CD4-positive, alpha-beta T cell treated with Interferon alpha-2 for 1 hour (primary cell): ENCODE measurements at places on chromosomes 1 and 21.

- DNase-seq: no peak
These were observed 101.9 kb downstream of the PLPP3 start for GRCh38 chr1:56477164-56478111.

- DNase-seq: no peak
These were observed 115.7 kb upstream of the UBE2U start for GRCh38 chr1:64087768-64088167.

DNA sequence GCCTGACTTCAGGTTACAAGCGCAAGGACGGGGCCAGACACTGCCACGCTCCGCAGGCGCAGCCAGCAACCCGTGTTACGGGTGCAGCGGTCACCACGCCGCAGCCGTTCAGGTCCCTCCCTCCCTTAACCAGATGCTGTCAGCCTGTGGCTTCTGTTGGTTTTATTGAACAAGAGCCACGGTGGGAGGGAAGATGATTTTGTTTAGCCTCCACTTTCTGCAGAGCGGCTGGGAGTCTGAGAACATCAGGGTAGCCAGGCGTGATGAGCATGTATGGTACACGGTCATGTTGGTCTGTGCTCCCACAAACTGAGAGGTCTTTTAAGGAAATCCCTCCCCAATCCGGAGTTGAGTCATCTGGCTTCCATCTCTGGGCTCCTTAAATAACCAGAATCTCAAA is 18.5 kb upstream of the ADARB1 start:
- no peak for DNase-seq

- no peak for DNase-seq
These were observed 1.5 kb downstream of the LSS start for GRCh38 chr21:46226920-46227599.

DNA sequence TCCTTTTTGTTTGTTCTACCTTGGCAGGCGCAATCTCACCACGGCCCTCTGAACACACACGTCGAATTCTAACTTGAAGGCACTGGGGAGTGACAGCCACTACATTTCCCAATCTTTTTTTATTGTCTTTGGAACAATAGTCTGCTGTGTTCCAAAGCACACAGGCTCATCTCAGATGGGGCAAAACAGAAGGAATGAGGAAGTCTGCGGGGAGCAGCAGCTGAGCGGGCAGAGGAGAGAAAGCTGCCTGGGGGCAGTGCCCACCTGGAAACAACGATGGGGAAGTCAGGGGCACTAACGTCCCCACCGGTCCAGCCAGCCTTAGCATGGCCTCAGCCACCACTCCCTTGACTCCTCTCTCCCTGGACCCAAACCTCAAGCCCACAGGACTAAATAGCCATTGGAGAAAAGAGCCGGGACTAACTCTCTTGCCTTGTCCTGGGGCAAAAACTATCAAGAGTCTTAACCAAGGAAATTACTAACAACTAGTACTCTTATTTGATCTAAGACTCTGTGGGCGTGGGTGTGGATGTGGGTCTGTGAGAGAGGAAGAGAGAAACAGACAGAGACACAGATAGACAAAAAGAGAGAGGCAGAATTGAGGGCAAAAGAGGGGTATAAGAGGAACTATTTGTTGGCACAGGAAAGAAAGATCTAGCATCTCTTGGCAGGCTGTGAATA is 34.2 kb downstream of the SYF2 start:
- DNase-seq: no peak

- no peak for DNase-seq
These were observed 137.3 kb downstream of the SLC30A10 start for GRCh38 chr1:219790834-219791615.

- no peak for DNase-seq
These were observed 9.9 kb upstream of the TTC22 start for GRCh38 chr1:54811066-54811465.

- DNase-seq: no peak
These were observed 37.6 kb downstream of the TRIM11 start for GRCh38 chr1:228368801-228369607.

GRCh38 chr1:202164271-202165037 is 4.1 kb upstream of the PTPN7 start:
- DNase-seq: peak; percentile 75

GRCh38 chr1:11664336-11665065 is 501 bp downstream of the FBXO6 start:
- DNase-seq: peak; percentile 88

GRCh38 chr1:11661103-11661502 is 2.9 kb upstream of the FBXO6 start:
- DNase-seq: no peak

DNA sequence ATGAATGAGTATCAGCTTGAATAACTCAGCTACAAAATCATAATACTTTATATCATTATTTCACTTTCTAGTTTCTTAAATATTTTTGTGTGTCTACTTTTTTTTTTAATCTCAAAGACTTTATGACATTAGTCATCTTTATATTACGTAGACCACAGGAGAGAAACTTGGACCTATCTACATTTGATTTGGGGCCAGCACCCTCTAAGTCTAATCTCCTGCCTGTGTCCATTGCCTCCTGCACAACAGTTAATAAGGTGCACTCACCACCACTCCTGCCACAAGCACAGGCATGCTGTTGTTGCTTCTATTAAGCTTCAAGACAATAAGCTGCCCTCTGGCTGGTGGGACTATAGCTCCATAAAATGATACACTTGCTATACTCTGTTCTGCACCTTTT is 70.4 kb downstream of the DIRAS3 start:
- no peak for DNase-seq
